ENCODE measurements at places on chromosomes 11 and 22.

DNA sequence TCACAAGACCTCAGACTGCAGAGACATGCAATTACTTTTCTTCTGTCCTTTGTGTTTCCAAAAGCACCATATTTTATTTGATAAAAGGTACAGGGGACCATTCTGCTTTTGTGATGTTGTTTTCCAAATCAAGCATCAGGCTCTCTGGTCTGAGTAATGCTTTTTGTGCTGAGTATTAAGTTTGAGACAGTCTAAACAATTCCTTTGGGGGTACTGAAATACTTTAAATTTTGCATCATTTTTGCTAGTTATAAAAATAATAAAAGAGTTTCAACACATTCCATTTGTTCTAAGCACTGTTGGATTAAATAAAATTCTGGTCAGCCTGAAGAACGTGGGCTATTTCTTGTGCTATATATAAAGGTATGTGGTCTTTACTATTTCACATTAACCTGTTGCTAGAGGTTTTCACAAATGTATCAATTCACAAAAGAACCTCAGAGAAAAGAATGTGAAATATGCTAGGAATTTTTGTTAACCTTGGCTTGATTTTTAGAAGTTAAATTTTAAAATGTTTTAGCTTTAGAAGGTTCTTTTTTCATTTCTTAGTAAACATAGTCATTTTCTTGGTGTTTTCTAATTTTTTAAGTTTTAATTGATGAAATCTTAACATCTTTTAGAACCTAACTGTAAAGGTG lies 61.6 kb downstream of the C22orf31 start:
- no peak for DNase-seq

DNA sequence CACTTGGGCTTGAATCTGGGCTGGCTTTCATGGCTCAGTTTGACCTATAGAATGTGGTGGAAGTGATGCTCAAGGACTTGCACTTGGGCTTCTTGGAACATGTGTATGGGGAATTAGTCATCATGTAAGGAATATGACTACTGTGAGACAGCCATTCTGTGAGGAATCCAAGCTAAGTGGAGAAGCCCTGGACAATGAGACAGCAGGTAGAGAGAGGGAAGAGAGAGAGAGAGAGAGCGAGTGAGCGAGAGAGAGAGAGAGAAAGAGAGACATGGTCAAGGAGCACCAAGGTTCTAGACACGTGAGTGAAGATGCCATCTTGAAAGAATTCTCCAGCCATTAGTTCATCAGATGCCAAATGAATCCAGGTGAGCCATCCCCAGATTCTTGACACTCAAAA lies 261.6 kb upstream of the SORL1-AS1 start:
- no peak for DNase-seq

DNA sequence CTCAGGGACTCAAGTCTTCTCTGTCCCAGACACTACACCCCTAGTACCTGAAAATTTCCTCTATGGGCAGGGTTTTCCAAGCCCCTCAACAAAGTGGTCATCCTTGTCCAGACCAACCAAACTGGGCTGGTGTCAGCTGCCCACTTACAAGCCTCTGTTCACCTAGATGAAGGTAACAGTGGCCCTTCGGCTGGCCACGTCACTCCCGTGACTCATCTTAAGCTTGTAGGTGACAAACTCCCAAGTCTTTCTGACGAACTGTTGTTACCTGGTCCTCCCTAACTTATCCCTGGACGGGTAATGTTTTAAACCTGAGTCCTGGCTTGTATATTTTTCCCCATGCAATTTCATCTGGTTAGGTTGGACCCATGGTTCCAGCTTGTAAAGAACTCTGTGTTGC lies 4.7 kb downstream of the CXCR5 start:
- no peak for DNase-seq

- no peak for DNase-seq
These were observed 725 bp downstream of the KDM2A start for GRCh38 chr11:67119585-67120391.

DNA sequence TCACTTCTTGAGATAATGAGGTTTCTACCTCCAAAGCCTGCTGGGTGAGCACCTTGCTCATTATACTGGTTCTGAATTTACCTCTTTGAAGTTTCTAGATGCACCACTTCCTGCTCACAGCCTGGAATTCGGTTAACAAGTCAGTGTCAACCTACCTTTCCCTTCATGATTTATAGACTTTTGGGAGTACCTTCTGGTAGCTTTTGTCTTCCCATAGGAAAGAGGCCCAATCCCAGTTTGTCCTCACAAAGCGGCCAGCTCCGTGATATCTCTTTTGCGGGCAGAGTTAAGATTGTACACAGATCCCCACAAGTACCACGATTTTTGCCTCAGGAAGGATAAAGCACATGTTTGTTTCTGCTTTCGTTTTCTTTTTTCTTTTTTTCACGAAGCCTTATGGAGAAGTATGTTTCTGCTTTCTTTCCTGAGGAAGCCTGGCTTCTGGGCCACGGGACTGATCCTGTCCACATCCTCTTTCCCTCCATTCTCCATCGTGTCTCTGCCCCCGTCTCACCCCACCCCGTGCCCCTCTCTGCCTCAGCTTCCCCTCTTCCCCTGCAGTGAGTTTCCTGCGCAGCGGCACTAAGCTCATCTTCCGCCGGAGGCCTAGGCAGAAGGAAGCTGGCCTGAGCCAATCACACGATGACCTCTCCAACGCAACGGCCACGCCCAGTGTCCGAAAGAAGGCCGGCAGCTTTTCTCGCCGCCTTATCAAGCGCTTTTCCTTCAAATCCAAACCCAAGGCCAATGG lies 5.7 kb upstream of the HINFP start:
- DNase-seq, result peak; percentile 83

- no peak for DNase-seq
These were observed 171.7 kb upstream of the NCAM1 start for GRCh38 chr11:112789481-112789880.

DNA sequence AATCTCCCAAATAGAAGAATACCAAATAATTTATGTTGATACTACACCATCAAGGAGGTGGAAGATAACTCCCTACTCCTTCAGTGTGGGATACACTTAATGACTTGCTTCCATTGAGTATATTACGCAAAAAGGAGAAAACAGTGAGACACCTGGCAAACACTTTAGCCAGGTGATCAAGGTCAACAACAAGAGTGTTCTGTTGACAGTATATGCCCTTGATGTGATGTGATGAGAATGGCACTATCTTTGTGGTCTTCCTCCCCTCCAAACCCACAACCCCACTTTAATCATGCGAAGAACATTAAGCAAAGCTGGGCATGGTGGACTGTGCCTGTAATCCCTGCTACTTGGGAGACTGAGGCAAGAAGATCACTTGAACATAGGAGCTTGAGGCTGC lies 26.0 kb downstream of the MAPK1 start:
- DNase-seq, result no peak

DNA sequence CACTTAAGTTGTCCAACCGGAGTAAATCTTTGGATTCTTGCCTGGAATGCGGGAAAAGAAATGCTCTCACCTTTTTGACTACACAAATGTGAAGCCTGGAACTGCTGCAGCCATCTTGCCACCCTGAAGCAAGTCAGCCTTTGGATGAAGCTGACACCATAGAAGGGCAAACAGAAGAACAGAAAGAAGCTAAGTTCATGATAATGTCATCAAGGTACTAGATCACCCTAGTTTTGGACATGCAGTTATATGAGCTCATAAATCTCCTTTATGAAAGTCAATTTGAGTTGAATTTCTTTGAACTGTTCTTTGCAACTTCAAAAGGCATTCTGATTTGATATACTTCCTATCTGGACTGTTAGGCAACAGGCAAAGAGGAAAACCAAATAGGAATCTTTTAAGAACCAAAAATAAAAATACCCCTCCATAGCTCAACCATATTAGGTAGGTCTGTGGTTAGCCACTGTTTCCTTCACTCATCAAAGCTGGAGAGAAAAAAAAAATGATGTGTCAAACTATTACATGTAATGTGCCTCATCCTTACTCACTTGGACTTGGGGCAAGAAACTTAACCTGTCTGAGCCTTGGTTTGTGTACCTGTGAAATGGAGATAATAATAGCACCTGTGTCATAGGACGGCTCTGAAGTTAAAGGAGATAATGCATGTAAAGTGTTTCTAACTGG lies 91.9 kb downstream of the WT1 start:
- DNase-seq, result no peak

DNA sequence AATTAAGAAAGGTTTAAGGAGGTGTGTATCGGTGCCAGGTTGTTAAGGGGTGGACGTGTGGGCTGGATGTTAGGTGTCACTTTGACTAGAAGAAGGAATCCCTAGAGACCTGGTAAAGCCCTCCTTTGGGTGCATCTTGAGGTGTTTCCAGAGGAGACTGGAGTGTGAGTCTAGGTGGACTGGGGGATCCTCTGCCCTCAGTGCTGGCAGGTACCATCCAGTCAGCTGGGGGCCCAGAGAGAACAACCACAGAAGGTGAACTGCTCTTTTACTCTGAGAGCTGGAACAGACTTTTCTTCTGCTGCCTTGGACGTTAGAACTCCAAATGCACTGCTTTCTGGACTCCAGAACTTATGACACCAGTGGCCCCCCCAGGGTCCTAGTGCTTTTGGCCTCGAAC lies 44.0 kb downstream of the SPATA19 start:
- no peak for DNase-seq

- DNase-seq, result no peak
These were observed 8.0 kb downstream of the PATE2 start for GRCh38 chr11:125770583-125770982.

DNA sequence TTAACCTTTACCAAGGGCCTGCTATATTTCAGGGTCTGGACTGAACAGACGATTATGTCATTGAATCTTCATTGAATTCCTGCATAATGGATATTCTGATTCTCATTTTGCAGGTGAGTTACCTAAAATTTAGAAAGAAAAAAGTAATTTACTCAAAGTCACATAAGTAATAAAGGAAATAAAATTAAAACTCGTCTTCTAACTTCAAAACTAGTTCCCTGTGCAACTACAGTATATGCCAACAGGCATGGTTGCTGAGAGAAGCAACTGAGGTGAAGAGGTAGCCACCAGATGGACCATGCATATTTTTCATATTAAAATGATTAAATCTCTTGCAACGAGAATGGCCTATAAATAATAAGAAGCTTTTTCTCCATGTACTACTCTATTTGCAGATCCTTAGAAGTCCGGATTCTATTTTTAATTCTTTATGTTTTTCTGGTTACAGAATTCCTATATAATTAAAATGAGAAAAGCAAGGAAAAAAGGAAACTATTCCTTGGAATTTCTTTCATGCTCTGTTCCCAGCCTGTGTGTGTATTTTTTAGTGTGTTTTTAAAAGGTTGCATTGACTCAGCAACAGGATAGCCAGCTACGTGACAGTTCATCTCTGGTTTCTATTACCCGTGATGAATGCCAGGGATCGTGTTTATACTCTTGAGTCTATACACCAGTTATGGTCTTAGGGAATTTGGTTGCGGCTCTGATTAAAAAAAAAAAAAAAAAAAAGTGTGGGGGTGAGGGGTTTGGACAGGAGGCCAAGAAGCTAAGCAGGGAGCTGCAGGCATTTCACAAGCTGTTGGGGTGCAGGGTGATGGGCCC lies 186.8 kb downstream of the ETS1 start:
- no peak for DNase-seq

GRCh38 chr22:20433191-20433590 lies 4.4 kb downstream of the SCARF2 start:
- DNase-seq, result no peak

DNA sequence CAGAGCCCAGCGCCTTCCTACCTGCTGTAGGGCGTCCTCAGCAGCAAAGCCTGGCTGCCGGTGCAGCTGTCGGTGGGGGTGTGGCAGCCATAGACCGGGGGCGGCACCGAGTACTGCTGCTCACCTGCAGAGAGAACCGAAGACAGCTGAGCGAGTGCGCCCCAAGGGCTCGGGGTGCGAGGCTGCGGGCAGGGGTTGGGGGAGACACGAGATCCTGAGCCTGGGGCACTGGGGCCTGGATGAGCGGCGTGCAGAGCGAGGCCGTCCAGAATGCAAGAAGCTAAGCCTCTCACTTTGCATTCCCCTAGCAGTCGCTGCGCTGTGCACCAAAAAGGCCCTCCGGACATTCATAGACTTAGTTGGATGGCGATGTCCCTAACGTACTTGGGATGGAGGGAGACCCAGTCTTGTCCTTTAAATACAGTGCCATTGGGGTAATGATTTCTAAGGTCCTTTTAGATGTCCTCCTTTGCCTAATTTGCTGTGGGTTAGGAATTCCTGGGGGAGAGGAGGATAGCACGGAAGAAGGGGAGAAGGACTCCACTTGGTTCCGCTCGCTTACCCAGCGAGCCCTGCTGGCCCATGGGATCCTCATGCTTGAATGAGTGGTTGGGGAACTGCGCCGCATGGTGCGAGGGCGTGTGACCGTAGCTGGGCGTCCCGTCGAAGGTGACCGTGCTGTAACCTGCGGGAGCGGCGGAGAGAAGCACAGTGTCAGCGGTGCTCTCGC lies 7.2 kb downstream of the WT1 start:
- DNase-seq, result no peak

DNA sequence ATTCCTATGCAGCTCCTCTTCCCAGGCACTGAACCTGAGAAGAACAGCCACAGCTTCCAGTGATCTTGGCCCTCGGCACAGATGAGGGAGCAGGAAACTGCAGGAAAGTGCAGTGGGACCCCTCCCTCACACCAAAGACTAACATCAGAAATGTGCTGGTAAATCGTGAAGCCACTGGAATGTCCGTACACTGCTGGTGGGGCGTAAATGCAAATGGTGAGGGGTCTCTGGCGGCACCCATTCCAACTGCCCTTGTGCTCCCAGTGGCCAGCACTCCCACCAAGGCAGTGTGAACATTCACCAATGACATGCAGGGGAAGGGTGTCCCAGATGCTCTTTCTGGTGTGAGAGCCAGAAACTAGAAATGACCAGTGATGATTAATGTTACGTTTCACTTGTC lies 574.0 kb downstream of the BRD1 start:
- no peak for DNase-seq

- DNase-seq, result no peak
These were observed 2.9 kb downstream of the YPEL4 start for GRCh38 chr11:57646799-57647303.

- DNase-seq, result no peak
These were observed 160.9 kb downstream of the C11orf91 start for GRCh38 chr11:33539751-33540150.

- peak; percentile 79 for DNase-seq
These were observed 20.5 kb upstream of the SORL1-AS1 start for GRCh38 chr11:121473064-121473777.

GRCh38 chr11:84780689-84781293 lies 846.4 kb downstream of the DLG2 start:
- DNase-seq, result no peak

- DNase-seq, result no peak
These were observed 345.0 kb downstream of the TBC1D22A start for GRCh38 chr22:47107431-47107830.

DNA sequence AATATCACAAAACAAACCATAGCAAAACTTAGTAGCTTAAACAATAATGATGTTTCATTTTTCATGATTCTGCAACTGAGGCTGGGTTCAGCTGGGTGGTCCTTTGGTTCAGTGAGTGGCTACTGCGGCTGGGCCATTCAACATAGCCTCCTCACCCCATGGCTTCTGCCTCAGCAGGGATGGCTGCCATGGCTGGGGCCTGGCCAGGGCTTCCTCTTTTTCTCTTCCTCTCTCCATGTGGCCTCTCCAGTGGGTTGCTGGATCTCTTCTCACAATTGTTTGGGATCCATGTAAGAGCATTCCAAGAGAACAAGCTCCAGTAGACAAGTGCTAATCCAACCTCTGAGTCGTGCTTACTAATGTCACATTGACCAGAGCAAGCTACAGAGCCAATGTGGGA lies 248.6 kb upstream of the PLET1 start:
- no peak for DNase-seq

- no peak for DNase-seq
These were observed 96.2 kb downstream of the RDX start for GRCh38 chr11:110200241-110200640.
